ENCODE measurements at places on chromosomes 2 and 18.

DNA sequence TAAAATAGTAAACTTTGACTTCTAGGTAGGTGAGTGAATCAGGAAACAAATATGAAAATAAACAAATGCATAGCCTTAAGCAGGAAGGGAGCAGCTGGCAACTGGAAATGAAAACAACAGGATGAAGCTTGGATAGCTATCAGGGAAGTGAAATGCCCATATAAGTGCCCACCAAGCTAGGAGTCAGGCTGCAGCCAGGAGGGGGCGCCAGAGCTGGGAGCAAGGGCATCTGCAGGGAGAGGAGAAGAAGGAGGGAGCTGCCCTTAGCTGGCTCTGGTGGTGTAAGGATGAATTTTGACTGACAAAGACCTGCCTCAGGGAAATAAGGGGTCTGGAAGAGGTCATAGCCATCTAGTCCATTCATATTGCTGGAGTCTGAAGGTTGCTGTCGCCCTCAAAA lies 298.3 kb downstream of the TDRD15 start:
- DNase-seq: no peak

- no peak for DNase-seq
Measured at GRCh38 chr2:216743781-216744180, 48.4 kb upstream of the IGFBP5 start.

- DNase-seq: no peak
Measured at GRCh38 chr2:10934308-10934978, 22.7 kb downstream of the KCNF1 start.

DNA sequence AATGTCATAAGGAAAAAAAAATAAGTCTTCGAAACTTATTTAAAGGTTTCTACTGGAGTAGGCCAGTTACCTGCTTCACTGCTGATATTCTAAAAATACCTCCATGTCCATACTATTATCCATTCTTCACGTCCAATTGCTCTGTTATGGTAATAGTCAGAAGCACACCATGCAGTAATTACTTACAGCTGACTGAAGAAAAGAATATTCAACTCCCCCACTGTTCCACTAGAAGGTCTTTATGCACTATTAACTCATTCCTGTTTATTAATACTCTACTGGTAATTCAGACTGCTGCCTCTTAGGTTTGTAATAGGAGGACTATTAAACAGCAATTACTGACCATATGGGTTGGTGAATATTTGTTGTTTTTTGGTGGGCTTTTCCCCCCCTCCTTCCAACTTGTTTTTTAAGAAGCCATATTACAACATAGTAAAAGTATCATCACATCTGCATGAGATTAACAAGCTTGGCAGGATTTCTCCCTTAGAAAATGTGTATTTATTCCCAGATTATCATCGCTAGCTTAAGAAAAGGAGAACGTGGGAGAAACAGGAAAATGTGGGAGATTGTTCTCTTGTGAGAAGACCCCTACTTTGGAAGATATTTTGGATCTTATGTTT lies 806.4 kb upstream of the FANCL start:
- no peak for DNase-seq

DNA sequence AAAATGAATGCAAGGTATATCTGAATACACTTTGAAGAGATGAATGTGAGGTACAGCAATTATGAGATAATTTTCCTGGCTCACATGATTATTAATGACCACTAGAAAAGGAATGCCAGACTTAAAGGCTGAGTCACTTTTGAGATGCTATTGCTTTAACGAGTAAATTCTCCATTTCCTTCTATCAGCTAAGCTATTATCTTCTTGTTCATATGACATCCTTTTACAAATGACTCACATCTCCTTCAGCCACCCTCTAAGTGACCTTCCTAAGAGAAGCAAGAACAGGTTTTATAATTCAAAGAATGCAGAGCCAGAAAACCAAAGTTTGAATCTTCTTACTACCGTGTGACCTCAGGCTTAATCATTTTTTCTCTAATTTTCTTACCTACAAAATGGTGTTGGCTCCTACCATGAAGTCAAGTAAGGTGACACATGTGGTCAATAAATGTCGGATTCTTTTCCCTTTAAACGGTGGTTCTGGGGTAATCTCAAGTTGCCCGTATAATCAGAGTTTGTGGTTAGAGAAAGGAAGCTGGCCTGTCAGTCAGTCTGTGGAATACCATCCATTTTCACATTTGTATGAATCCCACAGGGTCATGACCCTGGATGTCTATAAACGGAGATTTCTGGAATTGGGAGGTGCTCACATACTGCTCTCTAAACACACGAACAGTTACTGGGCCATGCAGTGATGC lies 184.0 kb upstream of the PID1 start:
- no peak for DNase-seq

- no peak for DNase-seq
Measured at GRCh38 chr18:59846814-59847490, 52.8 kb upstream of the PMAIP1 start.

DNA sequence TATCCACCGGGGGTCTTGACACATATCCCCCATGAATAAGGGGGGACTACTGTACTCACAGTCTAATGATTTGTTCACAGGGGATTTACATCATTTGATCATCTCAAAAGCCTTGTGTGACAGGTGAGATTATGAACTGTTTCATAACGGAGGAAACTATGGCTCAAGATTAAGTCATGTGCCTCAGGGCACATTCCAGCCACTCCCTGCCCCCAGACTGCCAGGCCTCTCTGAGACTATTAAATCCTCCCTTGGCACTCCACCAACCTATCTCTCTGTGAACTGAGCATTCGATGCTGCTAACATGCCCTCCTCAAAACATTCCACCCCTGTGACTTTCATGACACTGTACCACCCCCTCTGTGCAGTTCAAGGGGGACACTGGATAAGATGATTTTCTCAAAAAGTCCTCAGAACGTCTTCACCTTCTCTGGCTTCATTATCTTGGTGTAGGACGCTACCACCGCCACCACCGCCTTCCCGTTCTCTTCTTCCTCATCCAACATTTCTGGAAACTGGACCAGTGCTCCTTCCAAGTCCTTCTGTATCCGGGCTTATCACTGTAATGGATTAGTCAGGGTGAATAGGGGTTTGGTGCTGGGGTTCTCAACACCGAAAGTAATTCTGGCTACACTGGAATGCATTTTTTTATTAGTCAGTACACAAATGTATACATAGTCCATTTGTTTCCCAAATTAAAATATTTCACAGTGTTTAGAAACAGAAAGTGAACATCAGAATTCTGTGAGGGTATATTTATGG lies 169.6 kb downstream of the KCNS3 start:
- DNase-seq: no peak

GRCh38 chr2:235262750-235263149 lies 231.1 kb upstream of the AGAP1 start:
- no peak for DNase-seq

- DNase-seq: no peak
Measured at GRCh38 chr2:138531913-138532312, 30.3 kb downstream of the SPOPL start.

- DNase-seq: no peak
Measured at GRCh38 chr2:169336695-169337094, 25.6 kb downstream of the LRP2 start.

- DNase-seq: no peak
Measured at GRCh38 chr18:51391731-51392130, 194.2 kb upstream of the MEX3C start.

DNA sequence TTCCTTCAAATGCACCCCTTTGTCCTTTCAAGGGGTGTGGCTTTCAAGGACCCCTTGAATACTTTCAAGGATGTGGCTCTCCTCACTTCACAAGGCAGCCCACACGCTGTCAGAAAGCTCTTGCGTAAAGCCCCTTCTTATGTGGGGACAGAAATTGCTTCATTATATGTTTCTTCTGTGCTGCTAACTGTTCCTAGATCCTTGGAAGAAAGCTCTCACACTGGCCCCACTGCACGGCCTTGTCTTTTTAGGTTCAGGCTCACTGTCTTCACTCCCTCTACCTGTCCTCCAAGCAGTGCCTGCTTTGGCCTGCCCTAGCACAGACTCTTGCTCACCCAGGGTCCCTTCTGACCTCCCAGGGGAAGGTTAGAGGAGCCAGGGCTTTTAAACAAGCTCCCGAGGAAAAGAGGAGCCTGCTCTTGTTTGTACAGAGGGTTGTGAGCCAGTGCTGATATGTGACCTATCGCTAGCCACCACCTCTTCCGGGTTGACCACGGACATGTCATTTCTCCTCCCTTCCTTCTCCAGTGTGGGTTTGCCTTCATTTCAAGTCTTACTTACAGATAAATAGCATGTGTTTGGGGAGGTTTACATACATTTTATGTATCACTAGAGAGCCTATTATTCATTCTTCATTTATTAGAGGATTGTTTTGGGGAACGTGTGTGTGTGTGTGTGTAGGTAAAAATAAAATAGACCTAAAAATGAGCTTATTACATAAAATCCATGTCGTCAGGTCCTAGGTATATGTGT lies 94.7 kb downstream of the RTN4 start:
- no peak for DNase-seq

DNA sequence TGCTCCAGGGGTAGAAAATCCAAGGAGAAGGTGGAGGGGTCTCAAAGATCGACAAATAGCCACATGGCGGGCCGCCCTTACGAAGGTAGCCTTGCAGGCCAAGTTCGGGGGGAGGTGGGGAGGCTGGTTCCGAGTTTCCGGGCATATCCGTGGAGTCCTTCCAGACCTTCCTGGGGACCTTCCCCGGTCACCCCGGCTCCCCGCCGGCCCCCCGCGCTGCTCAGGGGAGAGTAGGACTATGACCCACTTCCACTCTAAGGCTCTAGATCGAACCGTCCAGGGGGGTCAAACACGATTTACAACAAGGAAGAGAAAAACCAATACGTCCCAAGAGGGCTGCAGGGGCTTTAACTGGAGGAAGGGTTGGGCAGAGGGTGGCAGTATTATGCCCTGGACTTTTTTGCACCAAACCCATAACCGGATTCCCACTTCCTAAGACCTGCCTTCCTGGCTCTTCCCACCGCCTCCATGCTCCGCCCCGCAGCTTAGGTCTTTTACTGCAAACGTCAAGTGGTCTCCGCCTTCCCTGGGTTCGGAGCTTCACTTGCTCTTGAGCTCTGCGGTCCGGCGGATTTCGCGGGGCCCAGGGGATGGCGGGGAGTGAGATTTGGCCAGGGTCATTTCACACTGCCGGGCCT lies 779 bp upstream of the LYPD6 start:
- no peak for DNase-seq

GRCh38 chr2:216315802-216316603 lies 56.3 kb downstream of the MARCHF4 start:
- no peak for DNase-seq

DNA sequence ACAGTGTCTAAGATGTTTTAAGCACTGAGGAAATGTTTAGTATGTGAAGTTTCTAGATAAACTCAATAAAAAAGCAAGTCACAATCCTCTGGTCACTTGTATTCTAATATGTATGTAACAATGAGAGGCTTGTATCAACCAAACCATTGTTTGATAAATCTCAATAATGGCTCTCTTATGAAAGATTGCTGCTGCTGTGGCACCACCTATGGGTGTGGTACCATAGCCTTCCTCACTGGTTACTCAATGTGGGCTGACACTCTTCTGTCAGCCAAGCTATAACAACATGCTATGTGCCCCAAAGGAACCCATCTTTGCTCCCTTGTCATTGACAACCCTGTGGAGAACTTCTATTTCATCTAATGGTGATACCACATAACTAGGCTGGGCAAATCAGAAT lies 12.6 kb upstream of the RAB1A start:
- DNase-seq: no peak

DNA sequence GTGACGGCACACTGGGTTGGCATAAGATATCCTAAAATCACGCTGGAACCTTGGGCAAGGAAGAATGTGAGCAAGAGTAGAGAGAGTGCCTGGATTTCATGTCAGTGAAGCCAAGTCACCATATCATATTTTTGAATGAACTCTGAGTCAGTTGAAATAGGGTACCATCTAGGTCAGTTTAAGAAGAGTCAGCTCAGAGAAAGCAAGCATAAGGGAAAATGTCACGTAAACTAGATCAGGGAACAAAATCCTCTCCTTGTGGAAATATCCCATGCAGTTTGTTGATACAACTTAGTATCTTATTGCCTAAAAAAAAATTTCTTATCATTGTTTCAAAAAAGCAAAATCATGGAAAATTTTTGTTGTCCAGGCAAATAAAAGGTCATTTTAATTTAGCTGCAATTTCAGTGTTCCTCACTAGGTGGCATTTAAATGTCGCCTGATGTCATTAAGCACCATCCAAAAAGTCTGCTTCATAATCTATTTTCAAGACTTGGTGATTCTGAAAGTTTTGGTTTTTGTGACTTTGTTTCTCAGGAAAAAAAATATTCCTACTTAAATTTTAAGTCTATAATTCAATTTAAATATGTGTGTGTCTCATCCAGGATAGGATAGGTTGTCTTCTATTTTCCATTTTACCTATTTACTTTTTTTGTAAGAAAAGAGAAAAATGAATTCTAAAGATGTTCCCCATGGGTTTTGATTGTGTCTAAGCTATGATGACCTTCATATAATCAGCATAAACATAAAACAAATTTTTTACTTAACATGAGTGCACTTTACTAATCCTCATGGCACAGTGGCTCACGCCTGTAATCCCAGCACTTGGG lies 19.6 kb downstream of the RSAD2 start:
- DNase-seq: no peak

DNA sequence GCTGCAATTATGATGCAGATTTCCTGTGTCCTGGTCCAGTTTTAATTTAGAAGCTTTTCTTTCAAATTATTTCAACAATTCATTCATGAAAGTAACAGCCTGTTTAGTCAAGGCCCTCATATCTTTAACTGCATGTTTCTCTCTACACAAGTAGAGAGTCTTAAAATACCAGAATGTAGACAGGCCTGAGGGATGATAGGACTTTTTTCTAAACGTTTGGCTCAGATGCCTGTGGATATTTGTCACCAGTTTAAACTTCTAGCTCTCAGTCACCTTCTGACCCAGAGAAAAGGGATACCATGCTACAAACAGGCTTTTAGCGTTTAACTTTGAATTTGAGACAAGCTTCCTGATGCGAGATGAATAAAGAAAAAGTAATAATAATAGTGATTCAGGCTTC lies 15.7 kb downstream of the COL5A2 start:
- DNase-seq: no peak

GRCh38 chr18:13577091-13577697 lies 149.2 kb downstream of the FAM210A start:
- no peak for DNase-seq

DNA sequence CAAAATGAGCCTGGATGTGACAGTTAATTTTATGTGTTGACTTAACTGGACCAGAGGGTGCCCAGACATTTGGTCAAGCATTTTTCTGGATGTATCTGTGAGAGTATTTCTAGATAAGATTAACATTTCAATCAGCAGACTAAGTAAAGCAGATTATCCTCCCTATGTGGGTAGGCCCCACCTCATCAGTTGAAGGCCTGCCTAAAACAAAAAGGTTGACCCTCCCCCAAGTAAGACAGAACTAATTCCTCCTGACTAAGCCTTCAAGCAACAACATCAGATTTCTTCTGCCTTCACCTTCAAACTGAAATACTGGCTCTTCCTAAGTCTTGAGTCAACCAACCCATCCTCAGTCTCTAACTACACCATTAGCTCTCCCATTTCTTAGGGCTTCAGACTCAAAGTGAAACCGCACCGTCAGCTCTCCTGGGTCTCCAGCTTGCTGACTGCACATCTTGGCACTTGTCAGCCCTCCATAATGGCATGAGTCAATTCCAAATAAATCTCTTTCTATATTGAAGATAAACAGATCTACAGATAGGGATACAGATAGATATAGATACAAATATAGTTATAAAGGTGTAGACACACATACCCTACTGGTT lies 47.9 kb downstream of the MEMO1 start:
- no peak for DNase-seq

GRCh38 chr18:25097569-25098056 lies 254.4 kb downstream of the ZNF521 start:
- DNase-seq: no peak

Measured in renal cortex interstitium (tissue), 15 donors.